ENCODE measurements at places on chromosomes 13 and 19.

- peak; percentile 3 for DNase-seq
Observed at GRCh38 chr19:10193790-10194499, 808 bp downstream of the DNMT1 start.

DNA sequence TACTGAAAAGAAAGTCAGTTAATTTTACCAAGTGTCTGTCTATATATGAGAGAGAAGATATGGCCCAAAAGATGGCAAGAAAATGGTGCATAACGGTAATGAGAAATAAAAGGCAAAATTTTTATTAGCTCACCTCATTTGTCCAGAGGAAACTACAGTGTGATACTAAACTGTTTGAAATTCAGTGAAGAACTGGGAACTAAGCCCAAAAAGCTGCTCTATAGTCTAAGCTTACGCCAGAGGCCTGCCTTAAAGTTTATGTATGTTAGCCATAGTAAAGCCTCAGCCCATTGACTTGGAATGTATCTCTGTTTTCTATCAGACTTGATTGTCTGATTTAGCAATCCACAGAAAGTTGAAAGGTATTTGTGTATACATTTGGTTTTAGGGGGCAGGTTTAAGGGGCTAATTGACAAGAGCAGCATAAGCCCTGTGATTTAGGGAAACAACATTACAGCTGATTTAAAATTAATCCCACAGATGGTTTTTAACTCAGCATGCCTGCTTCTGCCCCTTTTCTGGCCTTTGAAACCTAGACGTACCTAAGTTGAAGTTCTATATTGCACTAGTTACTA lies 91.0 kb upstream of the MAB21L1 start:
- DNase-seq, result no peak

- DNase-seq, result no peak
Observed at GRCh38 chr13:112814905-112815585, 125.2 kb downstream of the ATP11A start.

DNA sequence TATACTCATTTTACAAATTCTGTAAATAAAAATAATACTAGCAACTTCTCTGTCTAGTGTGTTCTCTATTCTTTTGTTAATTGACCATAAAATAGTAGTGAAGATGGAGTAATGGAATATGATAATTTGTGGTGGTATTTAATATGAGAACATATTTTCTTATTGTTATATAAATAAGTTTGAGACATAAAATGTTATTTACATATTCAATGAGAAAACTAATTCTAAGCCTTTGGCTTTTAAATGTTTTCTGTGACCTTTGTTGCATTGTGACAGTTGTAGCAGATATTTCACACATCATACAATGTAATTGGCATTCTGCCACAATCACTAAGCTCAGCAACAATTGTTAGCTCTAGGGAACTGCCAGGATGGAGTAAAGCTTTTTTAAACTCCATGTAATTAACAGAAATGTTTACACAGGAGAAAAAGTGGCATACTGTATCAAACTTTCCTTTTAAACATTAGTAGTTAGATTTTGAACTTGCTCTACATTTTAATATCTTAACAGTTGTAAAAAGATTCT lies 562.1 kb upstream of the PCDH9 start:
- DNase-seq, result peak; percentile 81

DNA sequence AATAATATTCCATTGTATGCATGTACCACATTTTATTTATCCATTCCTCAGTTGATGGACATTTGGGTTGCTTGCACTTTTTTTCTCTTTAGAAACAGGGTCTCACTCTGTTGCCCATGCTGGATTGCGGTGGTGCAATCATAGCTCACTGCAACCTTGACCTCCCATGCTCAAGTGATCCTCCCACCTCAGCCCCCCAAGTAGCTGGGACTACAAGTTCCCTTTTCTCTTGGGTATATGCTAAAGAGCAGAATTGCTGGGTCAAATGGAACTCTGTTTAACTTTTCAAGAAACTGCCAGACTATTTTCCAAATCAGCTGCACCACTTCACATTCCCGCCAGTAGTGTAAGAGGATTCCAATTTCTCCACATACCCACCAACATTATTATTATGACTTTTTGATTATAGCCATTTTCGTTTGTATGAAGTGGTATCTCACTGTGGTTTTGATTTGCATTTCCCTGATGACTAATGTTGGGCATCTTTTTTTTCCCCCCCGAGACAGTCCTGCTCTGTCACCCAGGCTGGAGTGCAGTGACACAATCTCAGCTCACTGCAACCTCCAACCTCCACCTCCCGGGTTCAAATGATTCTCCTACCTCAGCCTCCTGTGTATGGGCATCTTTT lies 7.6 kb upstream of the IPO5 start:
- no peak for DNase-seq

GRCh38 chr13:79171141-79172061 lies 234.7 kb downstream of the RBM26 start:
- no peak for DNase-seq

DNA sequence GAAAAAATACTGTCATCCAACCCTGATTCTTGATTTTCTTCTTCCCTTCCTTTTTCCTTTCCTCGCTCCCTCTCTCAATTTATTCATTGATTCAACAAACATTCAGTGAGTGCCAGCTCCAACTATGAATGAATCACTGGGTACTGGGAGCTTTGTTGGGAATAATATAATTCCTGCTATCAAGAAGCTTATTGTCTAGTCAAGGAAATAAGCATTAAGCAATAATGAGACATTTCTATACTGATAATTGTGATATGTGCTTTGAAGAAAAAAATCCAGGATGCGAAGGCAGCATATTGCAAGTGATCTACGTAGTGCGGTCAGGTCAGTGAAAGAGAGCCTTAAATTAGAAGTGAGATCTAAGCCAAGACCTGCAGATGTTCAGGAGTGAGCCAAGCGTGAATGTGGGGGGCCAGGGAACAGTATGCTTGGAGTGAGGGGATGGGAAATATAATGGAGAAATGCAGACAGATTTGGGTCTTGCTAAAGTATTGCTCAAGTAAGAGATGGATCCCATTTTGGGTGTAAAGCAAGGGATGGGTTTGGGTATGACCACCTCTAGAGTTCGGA lies 253.5 kb downstream of the LHFPL6 start:
- no peak for DNase-seq

DNA sequence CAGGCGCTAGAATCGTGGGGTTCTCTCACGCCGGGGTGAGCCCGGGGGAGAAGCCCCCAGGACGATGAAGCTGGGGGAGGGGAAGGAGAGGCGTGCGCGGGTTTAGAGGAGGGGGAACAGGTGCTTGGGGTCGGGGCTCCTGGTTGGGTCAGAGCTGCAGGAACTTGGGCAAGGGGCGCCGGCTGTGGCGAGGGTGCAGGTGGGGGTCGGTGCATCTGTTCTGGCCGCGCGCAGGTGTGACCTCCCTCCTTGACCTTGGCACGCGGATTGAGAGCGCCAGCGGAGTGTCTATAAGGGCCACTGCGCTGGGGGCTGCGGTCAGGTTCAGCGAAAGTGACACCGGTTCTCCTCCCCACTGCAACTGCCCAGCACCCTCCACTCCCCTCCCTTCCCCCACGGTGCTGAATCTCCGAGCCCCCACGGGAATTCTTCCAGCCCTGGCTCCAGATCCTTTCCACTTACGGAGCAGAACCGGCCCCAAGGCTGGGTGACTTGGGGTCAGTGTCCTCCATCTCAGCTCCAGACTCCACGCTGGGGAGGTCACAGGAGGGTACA lies 618 bp downstream of the TMEM38A start:
- DNase-seq, result no peak

All from NCI-H345 (cell line).